Memory B cell (primary cell): ENCODE measurements at places on chromosomes 4 and X.
A peak's percentile ranks its signal among the peaks of the same experiment; 100 is the strongest.

- no peaks in the 10 kb centered on the region for H3K27me3 ChIP-seq
- no peak overlapping the region for H3K27ac ChIP-seq
- H3K4me3 ChIP-seq, result peak overlapping the region; percentile 75
- DNase-seq, result no peak
- H3K36me3 ChIP-seq, result peaks cover 26% of the 10 kb centered on the region
Measured at GRCh38 chr4:184384810-184385557, 89.4 kb downstream of the IRF2 start.

DNA sequence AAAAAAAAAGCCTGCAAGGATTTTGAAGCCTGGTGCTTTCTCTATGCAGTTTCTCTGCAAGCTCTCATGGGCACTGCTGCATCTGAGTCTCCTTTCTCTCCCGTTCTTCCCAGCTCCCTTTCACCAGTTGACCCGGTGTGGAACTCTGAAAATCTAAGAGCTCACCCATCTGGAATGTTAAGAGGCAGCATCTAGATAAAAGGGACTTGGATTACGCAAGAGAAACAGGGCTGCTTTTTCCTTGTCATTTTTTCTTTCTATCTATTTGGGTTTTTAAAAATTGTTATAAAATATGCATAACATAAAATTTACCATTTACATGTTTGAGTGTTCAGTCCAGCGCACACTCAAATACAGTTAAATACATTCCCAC, 95.2 kb upstream of the RPS6KA3 start:
- no peaks in the 10 kb centered on the region for H3K36me3 ChIP-seq
- peaks cover 5% of the 10 kb centered on the region for H3K27me3 ChIP-seq
- H3K4me1 ChIP-seq, result no peaks in the 10 kb centered on the region
- no peak for DNase-seq

- DNase-seq, result no peak
- H3K4me3 ChIP-seq, result no peak overlapping the region
- H3K27me3 ChIP-seq, result no peaks in the 10 kb centered on the region
- H3K4me1 ChIP-seq, result no peaks in the 10 kb centered on the region
Measured at GRCh38 chr4:23425570-23425969, 464.3 kb downstream of the PPARGC1A start.

GRCh38 chr4:114082348-114082747, 102.9 kb upstream of the ARSJ start:
- no peak overlapping the region for H3K27ac ChIP-seq
- H3K27me3 ChIP-seq, result peaks cover 9% of the 10 kb centered on the region
- H3K4me3 ChIP-seq, result no peak overlapping the region
- H3K36me3 ChIP-seq, result no peaks in the 10 kb centered on the region

- H3K27me3 ChIP-seq, result no peaks in the 10 kb centered on the region
- no peak overlapping the region for H3K4me3 ChIP-seq
- no peak overlapping the region for H3K27ac ChIP-seq
- no peak for DNase-seq
- no peaks in the 10 kb centered on the region for H3K4me1 ChIP-seq
- no peaks in the 10 kb centered on the region for H3K36me3 ChIP-seq
Measured at GRCh38 chrX:111402344-111402743, 9.6 kb downstream of the DCX start.

DNA sequence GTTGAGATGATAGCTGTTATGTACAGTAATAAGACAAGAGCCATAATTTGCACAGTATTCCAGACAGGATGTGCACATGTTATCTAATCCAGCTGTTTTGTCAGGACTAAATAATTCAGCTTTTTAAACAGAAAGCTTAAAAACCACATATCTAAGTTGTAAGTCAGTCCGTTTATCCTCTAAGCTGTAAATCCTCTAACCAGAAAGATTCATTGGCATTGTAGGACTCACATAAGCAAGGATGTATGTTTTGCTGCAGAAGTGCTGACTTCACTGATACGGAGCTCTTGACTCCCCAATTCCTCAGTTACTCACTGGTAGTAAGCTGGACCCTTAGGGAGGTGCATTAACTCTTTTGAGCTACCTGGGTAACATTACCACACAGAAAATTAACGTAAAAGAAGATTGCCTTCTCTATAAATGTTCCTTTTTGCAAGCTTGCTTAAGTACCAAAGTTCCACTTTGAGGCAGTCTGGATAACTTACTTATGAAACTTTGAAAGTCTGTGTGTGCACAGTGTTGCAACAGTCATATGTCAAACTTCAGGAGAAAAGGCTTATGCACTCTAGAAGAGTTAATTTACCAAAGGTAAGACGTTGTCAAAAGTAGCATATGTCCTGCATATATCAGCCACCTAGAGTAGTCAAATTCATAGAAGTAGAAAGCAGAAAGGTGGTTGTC, 58.3 kb upstream of the MAGEB2 start:
- no peak overlapping the region for H3K27ac ChIP-seq
- H3K4me3 ChIP-seq, result no peak overlapping the region
- H3K27me3 ChIP-seq, result peaks cover 2% of the 10 kb centered on the region

GRCh38 chr4:121950212-121950679, 1.6 kb downstream of the TRPC3 start:
- peak; percentile 79 for DNase-seq
- H3K36me3 ChIP-seq, result no peaks in the 10 kb centered on the region
- peak overlapping the region; percentile 85 for H3K4me3 ChIP-seq
- H3K27me3 ChIP-seq, result peaks cover 9% of the 10 kb centered on the region
- H3K4me1 ChIP-seq, result peaks cover 8% of the 10 kb centered on the region

DNA sequence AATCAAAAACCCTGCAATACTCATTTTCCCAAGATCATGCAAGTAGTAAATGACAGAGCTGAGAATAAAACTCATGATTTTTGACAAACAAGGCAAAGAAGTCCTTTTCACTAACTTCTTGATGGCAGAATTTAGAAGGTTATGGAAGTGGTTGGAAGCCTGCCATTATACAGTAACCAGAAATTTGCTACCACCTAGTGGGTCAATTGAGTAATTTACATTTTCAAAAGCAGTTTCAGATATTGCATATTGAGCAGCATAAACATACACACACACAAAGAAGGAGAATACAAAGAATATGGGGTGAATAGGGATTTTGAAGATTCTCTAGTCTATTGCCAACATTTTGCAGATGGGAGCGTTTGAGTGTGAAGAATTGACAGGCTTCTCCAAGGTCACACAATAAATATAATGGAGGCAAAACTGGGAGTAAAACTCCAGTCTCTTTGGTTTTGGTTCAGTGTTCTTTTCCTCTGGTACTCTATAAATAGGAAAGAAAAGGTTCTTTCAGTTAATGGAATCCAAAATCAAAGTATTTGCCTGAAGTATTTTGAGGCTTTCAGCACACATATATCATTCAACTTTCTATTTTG, 70.2 kb downstream of the GC start:
- H3K4me1 ChIP-seq, result peaks cover 2% of the 10 kb centered on the region
- DNase-seq, result no peak
- H3K27me3 ChIP-seq, result peaks cover 2% of the 10 kb centered on the region
- H3K4me3 ChIP-seq, result no peak overlapping the region
- no peak overlapping the region for H3K27ac ChIP-seq

DNA sequence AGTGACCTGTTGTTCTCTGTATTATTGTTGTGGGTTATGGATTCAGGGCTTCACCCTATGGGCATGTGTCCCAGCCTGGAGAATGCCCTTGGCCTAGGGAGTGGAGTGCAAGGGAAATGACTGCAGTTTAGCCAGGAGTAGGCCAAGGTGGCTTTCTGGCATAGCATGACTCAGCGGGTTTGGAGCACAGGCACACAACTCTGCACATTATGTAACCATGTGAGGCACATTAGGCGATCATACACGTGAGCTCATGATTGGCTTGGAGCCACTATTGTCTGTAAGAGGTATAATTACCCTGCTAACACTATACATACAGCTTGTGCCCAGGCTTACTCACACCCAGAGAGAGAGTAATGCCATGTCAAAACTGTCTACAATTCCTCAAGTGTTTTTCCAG, 35.1 kb upstream of the TACR3 start:
- no peaks in the 10 kb centered on the region for H3K27me3 ChIP-seq
- H3K27ac ChIP-seq, result no peak overlapping the region
- H3K4me1 ChIP-seq, result no peaks in the 10 kb centered on the region
- DNase-seq, result no peak
- no peak overlapping the region for H3K4me3 ChIP-seq

DNA sequence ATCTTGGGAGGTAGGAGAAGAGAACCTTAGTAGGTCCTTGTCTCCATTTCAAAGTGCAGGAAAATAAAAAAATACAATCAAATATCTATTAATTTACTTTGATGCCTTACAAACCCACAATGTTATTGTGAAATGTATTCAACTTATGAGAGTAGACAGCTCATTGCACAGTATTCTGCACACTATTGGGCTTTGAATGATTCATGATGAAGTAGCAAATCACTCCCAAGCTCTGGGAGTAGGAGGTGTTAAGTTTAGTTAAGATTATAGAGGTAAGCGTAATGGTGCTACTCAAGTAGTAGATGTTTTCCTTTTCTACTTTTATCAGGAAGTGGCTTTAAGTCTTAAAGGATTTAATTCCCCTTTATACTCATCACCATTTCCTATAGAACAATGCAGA, 32.8 kb upstream of the TMPRSS11A start:
- H3K36me3 ChIP-seq, result no peaks in the 10 kb centered on the region
- no peak overlapping the region for H3K27ac ChIP-seq
- DNase-seq, result no peak
- no peaks in the 10 kb centered on the region for H3K27me3 ChIP-seq
- no peak overlapping the region for H3K4me3 ChIP-seq

GRCh38 chrX:5537098-5537497, 691.6 kb downstream of the NLGN4X start:
- no peak for DNase-seq
- H3K27ac ChIP-seq, result no peak overlapping the region
- peaks cover 8% of the 10 kb centered on the region for H3K27me3 ChIP-seq
- H3K36me3 ChIP-seq, result no peaks in the 10 kb centered on the region
- H3K4me1 ChIP-seq, result no peaks in the 10 kb centered on the region
- no peak overlapping the region for H3K4me3 ChIP-seq

DNA sequence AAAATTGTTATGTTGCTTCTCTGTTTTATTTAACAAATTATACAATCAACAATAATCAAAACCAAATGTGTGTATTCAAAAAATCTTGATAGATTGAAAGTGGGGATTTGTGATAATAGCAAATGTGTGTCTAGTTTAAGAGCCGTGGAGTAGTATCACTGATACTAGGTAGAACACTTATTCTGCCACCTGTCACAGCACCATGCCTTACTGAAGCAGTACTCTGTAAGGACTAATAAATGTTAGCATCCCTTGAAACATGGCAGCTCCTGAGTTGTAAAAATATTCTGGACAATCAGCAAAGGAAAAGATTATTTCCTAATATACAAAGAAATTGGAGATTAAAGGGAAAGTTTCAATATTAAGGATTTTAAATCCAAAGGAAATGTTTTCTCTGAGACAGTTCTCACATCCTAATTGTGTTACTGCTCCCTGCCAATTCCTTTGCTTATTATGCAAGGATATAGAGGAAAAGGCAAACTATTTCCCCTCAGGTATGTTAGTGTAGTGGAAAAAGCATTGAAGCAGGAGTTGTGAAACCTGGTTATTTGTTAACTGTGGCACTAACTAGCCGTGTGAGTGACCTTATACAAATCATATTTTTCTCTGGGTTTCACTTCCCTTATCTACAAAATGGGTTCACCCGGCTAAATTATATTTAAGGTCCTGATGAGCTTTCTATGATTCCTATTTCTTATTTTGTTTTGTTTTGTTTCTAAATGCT, 303.1 kb downstream of the ARHGAP24 start:
- DNase-seq, result no peak
- H3K27ac ChIP-seq, result peak overlapping the region; percentile 94
- H3K27me3 ChIP-seq, result no peaks in the 10 kb centered on the region
- peak overlapping the region; percentile 94 for H3K4me3 ChIP-seq

DNA sequence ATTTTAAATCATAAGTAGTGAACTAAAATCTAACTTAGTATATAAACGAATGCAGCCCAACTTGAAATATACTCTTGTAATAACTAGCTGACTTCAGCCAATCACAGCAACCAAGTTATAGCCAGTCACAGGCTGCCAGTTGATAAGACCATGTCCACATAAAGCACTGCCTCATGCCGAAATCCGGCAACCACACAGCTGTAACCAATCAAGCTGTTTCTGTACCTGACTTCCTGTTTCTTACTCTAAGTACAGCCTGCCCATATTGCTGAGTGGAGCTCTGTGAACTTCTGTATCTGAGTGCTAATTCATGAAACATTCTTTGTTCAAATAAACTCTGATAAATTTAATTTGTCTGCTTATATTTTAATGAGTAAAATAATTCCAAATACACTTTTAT, 805.3 kb upstream of the EPHA5 start:
- no peaks in the 10 kb centered on the region for H3K36me3 ChIP-seq
- H3K27ac ChIP-seq, result no peak overlapping the region
- no peak overlapping the region for H3K4me3 ChIP-seq
- no peaks in the 10 kb centered on the region for H3K4me1 ChIP-seq
- no peaks in the 10 kb centered on the region for H3K27me3 ChIP-seq

GRCh38 chrX:119237562-119237942, 1.5 kb downstream of the PGRMC1 start:
- peaks cover 8% of the 10 kb centered on the region for H3K36me3 ChIP-seq
- no peak for DNase-seq
- peak overlapping the region; percentile 12 for H3K27ac ChIP-seq
- peaks cover 15% of the 10 kb centered on the region for H3K4me1 ChIP-seq

DNA sequence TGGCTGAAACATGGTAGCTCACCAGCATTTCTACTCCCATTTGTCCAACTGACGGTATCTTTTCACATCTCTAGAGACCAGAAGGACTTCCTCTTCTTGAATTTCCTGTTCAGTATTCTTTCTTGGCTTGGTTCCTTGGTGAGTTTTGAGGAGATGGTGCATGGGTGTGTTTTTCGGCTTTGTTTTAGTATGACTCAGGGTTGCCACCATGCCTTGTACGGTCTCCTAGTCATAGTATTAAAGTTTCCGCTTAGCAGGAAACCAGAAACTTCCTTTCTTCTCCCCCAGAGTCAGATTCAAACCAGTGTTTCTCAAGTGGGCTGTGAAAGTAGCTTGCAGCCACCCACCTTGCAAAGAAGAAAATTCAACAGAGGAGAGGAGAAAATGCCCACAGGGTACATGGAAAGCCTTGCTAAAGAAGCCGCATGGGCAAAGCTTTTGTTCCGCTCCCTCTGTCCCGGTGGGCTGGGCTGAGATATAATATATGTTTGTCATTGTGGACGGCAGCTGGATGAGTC, 5.7 kb downstream of the CD99 start:
- no peak for DNase-seq
- peaks cover 15% of the 10 kb centered on the region for H3K36me3 ChIP-seq
- peak overlapping the region; percentile 74 for H3K27ac ChIP-seq
- H3K27me3 ChIP-seq, result no peaks in the 10 kb centered on the region
- peak overlapping the region; percentile 61 for H3K4me3 ChIP-seq

- DNase-seq, result no peak
- H3K27ac ChIP-seq, result no peak overlapping the region
- H3K4me3 ChIP-seq, result no peak overlapping the region
- H3K27me3 ChIP-seq, result no peaks in the 10 kb centered on the region
Measured at GRCh38 chr4:125353131-125353530, 38.4 kb downstream of the FAT4 start.

DNA sequence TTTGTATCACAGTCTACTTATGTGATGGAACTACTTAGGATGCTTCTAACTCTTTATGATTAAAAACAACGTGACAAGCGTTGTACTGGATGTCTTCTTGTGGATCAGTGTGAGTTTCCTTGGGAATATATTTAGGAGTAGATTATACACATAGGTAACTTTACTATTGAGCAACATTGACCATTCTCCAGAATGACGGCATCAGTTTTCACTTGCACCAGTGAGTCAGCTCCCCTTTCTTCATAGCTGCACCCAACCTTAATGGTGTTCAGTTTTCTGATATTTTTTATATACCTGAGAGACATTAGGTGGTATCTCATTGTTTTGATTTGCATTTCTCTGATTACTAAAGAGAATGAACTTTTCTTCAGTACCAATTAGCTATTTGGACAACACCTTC, 343.9 kb downstream of the ADGRL3 start:
- no peak overlapping the region for H3K27ac ChIP-seq
- no peak for DNase-seq
- H3K27me3 ChIP-seq, result no peaks in the 10 kb centered on the region
- no peaks in the 10 kb centered on the region for H3K4me1 ChIP-seq
- H3K36me3 ChIP-seq, result no peaks in the 10 kb centered on the region
- H3K4me3 ChIP-seq, result no peak overlapping the region
